ENCODE measurements at places on chromosomes 5 and 9.

GRCh38 chr9:120985819-120986222 lies 59.2 kb upstream of the TRAF1 start:
- peak; percentile 28 for DNase-seq

DNA sequence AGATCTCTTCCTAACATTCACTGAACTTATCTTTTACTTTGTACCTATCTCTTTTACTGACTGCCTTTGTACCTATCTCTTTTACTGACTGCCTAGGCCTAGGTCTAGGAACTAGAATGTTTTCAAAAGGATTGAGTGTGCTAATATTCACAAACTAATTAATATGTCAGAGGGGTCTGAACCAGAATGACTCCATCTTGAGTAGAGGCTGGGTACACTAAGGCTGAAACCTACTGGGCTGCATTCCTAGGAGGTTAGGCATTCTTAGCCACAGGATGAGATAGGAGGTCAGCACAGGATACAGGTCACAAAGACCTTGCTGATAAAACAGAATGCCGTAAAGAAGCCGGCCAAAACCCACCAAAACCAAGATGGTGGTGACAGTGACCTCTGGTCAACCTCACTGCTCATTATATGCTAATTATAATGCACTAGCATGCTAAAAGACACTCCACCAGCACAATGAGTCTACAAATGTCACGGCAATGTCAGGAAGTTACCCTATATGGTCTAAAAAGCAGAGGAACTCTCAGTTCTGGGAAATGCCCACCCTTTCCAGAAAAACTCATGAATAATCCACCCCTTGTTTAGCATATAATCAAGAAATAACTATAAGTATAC lies 2.5 kb upstream of the RHOBTB3 start:
- no peak for DNase-seq

DNA sequence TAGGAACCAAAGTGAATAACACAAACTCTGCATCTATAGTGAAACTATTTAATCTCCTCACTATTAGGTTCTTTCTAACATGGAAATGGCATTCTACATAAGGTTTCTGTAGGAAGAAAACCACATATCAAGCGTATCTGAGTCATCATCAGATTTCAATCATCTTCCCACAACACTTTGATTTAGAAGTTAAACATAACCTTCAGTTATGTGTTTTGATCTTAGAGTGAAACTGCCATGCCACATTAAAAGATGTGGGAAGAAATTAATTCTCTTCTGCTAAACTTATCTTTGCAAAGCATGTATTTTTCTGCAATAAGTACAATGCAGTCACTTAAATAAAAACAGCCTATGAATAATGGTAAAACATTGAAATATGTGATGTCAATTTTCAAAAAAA lies 55.0 kb downstream of the MEF2C start:
- no peak for DNase-seq

DNA sequence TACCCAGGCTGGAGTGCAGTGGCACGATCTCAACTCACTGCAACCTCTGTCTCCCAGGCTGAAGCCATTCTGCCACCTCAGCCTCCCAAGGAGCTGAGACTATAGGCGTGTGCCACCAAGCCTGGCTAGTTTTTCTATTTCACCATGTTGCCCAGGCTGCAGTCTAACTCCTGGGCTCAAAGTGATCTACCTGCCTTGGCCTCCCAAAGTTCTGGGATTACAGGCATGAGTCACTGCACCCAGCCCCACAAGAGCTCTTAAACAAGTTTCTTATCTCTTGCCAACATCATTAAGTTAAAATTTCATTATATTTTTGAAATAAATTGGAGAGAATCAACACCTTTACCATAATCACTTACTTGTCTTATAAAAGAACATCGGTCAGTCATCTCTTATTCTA lies 280.3 kb downstream of the ARHGEF28 start:
- DNase-seq = no peak

GRCh38 chr9:100515578-100516494 lies 42.9 kb downstream of the TMEFF1 start:
- DNase-seq = no peak

- no peak for DNase-seq
Observed at GRCh38 chr9:91150998-91151717, 210.6 kb downstream of the AUH start.

- DNase-seq = no peak
Observed at GRCh38 chr5:158534203-158534602, 565.5 kb downstream of the EBF1 start.

- peak; percentile 52 for DNase-seq
Observed at GRCh38 chr9:131773911-131774379, 34.1 kb upstream of the RAPGEF1 start.

- no peak for DNase-seq
Observed at GRCh38 chr5:68172314-68172713, 43.2 kb upstream of the PIK3R1 start.

GRCh38 chr5:40879163-40879942 lies 29.9 kb upstream of the C7 start:
- no peak for DNase-seq

- DNase-seq = no peak
Observed at GRCh38 chr5:157271740-157272271, 5.9 kb downstream of the CYFIP2 start.

- DNase-seq = no peak
Observed at GRCh38 chr5:119290161-119290569, 65.7 kb upstream of the TNFAIP8 start.

DNA sequence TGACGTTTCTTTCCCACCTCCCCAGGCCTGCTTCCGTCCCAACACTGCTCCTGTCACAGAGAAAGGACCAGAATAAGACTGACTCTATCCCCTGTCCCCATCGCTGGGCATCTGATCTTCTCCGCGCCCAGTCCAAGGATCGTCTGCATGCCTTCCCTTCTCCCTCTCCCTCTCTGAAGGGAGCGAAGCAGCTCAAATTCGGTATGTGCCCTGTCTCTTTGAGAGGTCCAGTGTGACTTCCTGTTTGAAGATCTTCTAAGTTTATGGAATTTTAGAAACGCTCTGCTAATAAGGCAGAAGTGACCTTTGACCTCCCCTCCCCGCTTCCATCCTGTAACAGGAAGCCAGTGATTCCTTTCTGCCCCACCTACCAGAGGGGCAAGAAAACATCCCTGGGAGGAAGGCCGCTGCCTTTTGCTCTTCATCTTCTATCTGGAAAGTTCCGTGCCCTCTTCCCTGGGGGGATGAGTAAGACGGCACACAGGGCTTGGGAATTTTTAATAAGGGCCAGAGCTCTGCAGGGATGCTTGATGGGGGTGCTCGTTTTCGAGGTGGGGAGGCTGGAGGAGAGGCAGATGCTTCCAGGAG lies 40.7 kb upstream of the RNU6ATAC start:
- no peak for DNase-seq

DNA sequence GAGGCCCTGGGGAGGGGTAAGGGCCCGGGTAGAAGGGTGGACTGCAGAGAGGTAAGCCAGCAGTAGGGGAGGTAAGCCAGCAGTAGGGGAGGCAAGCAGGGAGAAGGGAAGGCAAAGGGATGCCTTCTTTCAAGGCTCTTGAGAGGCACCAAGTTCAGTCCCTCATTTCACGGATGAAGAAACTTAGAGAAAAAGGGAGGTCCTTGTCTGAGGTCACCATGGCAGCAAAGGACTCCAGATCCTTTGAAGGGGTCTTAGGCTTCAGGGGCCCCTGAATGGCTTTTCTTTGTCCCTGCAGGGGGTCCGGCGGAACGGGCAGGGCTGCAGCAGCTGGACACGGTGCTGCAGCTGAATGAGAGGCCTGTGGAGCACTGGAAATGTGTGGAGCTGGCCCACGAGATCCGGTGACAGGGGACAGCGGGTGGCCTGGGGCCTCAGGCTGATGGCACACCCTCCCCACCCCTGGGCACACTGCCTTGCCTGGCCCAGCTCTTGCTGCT lies 42.6 kb downstream of the RGS3 start:
- no peak for DNase-seq

- DNase-seq = peak; percentile 66
Observed at GRCh38 chr5:181217803-181218062, 5.3 kb upstream of the TRIM41 start.

- DNase-seq = no peak
Observed at GRCh38 chr9:75788006-75788634, 102.4 kb upstream of the PCSK5 start.

GRCh38 chr5:73381590-73382400 lies 66.8 kb downstream of the FOXD1 start:
- DNase-seq = peak; percentile 83

GRCh38 chr9:96382839-96383164 lies 709 bp downstream of the SLC35D2 start:
- DNase-seq = no peak

DNA sequence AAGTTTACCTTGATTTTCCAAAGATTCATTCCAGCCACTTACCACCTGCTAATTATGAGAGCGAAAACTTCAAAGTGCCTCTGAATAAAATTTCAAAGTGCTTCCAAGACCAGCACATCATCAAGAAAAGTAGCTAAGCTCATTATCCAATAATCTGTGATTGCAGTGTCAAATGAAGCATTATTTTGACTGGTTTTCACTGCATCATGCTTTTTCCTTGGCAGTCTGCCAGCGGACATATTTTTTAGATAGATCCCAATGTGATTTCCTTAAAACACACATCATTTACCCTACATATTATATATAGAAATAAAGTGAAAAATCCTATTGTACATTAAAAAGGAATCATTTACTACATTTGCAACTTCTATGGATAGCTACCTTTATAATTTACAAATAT lies 508.6 kb upstream of the FAM174A start:
- no peak for DNase-seq

Data from right kidney (tissue), 9 donors.